Activated T-helper 1 cell treated with Interleukin-2 at 50 U/mL for 16 hours (primary cell): ENCODE measurements at places on chromosomes 3 and 15.

GRCh38 chr3:128584412-128585020, 66.1 kb downstream of the RPN1 start:
- no peak for DNase-seq

DNA sequence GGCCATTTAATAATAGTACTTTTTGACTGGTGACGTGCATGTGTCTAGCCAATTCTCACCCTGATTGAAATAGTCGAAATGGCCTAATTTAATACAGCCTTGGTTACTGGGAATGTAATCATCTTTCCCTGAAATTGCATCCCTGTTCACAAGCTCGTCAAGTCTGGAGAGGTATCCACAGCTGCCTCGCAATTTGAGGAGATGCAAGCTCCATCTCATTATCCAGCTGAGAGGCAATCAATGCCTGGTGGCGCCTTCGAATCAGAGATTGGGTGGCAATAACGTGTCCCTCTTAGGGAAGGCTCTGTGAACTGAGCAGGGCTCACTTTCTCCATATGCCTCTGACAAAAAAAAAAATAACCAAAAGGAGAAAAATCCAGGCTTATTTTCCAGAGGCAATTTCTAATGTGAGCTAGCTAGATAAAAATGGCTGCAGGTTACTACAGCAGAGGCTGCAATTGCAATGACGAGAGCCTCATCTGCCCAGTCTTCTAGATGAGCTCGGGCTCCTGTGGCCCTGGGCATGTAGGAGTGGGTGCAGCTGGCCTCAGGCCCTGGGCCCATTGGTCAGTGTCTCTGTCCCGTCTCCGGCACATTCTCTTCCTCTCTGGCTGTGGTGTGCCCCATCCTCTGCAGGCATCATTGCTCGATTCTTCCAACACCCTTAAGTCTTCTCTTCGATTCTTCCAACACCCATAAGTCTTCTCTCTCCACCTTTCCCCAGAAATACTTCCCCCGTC, 487.5 kb downstream of the GABRG3 start:
- no peak for DNase-seq

DNA sequence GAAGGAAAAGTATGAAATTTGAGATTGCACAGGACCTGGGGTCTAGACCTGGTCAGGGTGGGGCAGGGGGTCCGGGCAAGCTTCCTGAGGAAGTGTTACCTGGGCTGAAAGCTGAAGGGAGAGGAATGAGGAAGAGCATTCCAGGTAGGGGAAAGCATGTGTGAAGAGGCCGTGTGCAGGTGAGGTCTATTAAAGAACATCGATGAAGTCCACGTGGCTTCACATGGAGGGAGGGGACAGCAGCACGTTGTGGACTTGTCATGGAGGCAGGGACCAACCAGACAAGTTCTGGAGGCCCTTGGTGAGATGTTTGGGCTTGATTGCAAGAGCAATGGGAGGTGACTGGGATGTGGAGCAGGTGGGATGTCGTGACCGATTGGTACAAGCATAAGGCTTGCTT, 47.1 kb downstream of the IDH2 start:
- no peak for DNase-seq

- no peak for DNase-seq
Measured at GRCh38 chr15:88776646-88777045, 26.6 kb upstream of the ACAN start.

GRCh38 chr3:100088735-100089368, 25.4 kb downstream of the FILIP1L start:
- DNase-seq: no peak

- no peak for DNase-seq
Measured at GRCh38 chr3:114143817-114144216, 35.0 kb downstream of the DRD3 start.

GRCh38 chr3:13073326-13074005, at the start of gene IQSEC1:
TSS of gene IQSEC1 (minus strand) at chr3:13073429. CDS start at chr3:13073014, 415 bp downstream.
- DNase-seq: peak; percentile 61

GRCh38 chr3:102536456-102536855, 101.6 kb downstream of the ZPLD1 start:
- no peak for DNase-seq

- no peak for DNase-seq
Measured at GRCh38 chr3:189304465-189305351, 132.9 kb downstream of the TPRG1 start.

GRCh38 chr3:66237552-66237951, 16.8 kb downstream of the SLC25A26 start:
- DNase-seq: no peak

DNA sequence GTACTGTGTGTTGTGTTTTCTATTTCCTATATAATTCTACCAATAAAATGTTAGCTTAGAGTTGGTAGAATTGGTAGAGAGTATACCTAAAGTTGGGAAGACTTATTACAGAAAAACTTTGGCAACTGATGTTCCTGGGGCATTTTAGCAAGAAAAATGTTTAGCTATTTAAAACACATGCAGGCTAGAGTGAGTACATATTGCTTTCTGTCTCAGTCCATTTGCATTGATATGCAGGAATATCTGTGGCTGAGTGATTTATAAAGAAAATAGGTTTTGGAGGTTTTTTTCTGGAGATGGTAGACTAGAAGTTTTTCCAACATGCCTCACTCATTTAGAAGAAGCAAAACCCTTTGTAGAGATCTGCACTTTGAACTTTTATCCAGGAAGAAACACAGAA, 30.4 kb upstream of the OR5K1 start:
- no peak for DNase-seq

GRCh38 chr15:99409097-99409473, 156.7 kb upstream of the MEF2A start:
- no peak for DNase-seq

GRCh38 chr3:64584179-64584578, 103.6 kb downstream of the ADAMTS9 start:
- no peak for DNase-seq

DNA sequence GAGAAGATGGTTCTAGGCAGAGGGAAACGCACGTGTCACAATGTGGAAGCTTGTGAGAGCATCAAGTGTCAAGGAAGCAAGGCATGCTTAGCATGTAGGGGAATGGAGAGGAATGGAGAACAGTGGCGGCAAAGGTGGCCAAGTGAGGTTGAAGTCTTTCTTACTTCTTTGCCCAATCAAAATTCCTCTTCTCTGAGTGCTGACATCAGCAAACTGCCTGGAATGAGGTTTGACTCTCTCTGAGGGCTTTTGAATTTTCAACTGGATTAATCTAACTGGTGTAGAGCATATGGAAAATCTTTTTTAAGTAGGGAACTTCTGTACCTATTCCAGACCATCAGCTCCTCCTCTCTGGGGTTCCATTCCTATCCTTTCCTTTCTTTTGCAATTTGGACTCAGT, 61.9 kb upstream of the BNC1 start:
- no peak for DNase-seq

DNA sequence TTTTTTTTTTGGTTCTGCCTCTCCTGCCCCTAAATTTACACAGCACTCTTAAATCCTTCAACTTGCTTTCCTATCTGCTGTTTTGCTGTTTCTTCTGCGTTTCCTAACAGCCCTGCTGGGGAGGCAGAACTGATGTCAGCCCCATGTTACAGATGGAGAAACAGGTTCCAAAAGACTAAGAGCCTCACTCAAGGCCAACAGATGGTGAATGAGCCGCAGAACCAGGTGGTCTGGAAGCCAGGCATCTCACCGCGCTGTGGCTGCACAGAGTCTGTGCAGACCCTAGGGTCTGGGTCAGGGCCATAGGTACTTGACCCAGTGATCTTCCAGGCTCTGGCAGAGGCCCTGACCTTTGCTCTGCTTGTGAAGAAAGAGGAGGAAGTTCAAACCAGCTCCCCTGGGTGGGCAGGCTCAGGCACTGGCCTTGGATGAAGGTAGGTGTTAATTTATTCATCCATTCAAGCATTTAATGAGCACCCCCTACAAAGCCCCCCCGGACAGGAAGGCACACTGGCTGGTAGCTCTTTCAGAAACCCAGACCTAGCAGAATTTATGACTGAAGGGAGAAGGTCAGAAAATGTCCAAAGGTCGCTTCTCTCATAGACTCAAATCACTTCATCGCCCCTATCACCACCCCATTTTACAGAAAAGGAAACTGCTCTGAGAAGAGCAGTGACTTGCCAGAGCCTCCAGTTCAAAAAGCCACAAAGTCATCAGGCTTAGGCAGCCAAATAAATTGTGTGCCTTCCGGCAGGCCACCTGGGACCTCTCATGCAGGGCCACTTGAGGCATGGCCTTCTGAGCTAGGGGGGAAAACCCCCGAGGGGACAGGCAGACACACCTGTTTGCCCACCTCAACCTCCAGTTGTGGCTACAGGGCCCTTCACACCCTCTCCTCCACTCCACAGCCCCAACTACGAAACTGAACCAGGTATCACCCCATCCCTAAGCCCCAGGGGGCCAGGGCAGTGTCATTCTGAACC, 2.7 kb downstream of the CHDH start:
- DNase-seq: no peak

DNA sequence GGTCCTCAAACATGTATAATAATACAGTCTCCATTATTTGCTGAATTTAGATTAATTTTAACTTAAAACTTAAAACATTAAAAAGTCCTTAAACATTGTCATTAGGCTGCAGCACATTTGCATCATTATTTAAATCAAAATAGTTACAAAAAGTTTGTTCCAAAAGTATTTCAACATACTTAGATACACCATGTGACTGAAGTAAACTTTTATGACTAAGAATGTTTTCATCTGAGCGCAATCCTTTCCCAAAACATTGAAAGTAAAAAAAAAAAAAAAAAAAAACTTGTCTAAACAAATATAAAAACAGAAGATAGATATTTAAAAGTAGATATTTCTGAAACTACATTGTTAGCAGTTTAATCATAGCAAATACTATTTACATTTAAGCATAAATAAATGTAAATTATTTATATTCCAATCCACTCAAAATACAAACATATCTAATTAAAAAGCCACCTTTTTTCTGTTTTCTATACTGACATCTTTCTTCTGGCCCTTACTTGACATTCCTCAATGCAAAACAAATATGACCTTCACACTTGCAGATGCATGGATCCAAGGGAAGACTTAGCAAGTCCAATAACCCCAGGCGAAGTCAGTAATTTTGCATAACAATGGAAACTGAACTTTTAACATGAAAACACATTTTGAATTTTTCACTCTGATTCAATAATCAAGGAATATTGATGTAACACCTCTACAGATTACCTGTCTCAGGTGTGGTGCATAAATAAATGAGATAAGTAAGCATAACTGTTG, 10.3 kb downstream of the FAM227B start:
- DNase-seq: no peak

DNA sequence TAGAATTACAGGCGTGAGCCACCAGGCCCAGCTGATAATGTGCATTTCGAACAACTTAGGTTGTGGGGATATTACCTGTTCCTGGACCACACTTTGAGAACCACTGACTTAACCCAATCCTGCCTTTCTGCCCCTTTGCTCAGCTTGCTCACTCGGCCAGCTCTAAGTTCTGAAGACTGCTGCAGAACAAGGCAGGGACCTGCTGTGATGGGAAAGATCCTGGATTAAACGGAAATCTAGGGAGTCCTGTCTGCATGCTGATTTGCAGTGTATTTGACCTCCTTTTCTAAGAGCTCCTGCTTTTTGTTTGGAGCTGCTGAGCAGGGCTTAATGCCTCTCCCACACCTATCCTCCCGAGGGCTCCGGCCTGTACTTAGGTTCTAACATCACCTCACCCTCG, 2.9 kb downstream of the LTK start:
- DNase-seq: no peak

DNA sequence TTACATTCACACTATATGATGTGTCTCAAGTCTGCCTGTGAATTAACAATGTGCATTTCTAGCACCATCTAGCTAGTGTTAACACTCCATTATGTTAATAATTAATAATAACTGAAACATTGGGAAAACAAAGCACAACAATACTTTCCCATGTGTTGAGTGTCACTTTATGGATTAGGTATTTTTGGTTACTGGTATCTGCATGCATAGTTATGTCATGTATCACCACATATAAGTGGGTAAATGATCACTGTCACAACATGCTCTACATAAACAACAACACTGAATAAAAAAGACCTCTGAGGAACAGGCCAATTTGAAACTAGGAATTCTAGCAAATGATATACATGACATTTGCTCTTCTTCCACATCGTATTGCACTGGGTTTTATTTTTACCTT, 74.7 kb downstream of the MLH1 start:
- DNase-seq: no peak

DNA sequence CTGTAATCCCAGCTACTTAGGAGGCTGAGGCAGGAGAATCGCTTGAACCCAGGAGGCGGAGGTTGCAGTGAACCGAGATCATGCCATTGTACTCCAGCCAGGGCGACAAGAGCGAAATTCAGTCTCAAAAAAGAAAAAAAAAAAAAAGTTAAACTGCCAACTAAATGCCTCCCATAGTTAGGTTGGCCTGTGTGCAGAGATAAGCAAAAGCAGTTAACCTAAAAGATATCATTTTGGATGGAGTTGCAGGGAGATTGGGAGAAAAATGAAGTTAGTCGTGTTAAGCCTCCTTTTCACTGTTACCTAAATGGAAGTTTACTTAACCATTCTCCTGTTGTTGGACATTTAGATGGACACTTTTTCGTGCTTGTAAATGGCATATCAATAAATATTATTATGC, 11.4 kb upstream of the FETUB start:
- DNase-seq: no peak
